ENCODE measurements at places on chromosomes 4 and X. TPM values are rescaled to one million over a fixed set of nuclear protein-coding genes. Genes with fewer than 3 reads are reported as not detected.

GRCh38 chr4:67776746-67777145 lies 22.6 kb upstream of the GNRHR start:
- no peaks in the 10 kb centered on the region for H3K36me3 ChIP-seq
- no peak overlapping the region for H3K27ac ChIP-seq
- DNase-seq = no peak
- no peaks in the 10 kb centered on the region for H3K4me1 ChIP-seq

- H3K36me3 ChIP-seq = no peaks in the 10 kb centered on the region
- no peak overlapping the region for H3K27ac ChIP-seq
These were observed 99.6 kb upstream of the SORBS2 start for GRCh38 chr4:185911556-185912064.

GRCh38 chrX:11672213-11672612 lies 6.5 kb upstream of the ARHGAP6 start:
- H3K36me3 ChIP-seq = no peaks in the 10 kb centered on the region
- DNase-seq = no peak
- H3K4me1 ChIP-seq = no peaks in the 10 kb centered on the region
- H3K27me3 ChIP-seq = no peaks in the 10 kb centered on the region
- no peak overlapping the region for H3K4me3 ChIP-seq

- H3K27ac ChIP-seq = no peak overlapping the region
- no peak for DNase-seq
These were observed 666.3 kb upstream of the GRIA3 start for GRCh38 chrX:122517786-122518185.

DNA sequence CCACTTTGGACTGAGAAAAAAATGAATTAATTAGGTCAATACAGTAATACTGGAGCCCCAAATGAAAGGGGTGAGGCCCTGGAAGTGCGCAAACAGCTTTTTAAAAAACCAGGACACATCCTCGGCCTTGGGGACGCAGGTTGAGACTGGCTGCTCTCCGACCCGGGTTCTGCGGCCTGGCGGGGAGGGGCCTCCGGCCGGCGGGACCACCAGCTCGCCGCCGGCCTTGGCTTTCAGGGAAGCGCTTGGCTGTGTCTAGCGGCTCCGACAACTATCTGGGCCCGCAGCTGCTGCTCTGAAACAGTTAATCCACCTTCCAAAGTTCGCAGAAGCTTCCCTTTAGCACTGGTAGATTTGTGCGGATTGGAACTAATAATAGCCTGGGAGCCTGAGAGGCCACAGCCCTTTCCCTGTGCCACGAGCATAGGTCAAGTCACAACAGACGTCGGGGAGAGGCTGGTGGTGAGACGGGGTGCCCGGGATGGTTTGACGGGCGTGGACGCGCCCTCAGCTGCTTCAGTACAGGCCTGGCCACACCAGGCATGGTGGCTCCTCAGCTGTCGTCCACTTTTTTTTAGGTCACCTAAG lies 1.1 kb upstream of the SEL1L3 start:
- H3K27me3 ChIP-seq = no peaks in the 10 kb centered on the region
- no peaks in the 10 kb centered on the region for H3K36me3 ChIP-seq
- H3K4me3 ChIP-seq = peak overlapping the region; percentile 56
- H3K4me1 ChIP-seq = no peaks in the 10 kb centered on the region
- no peak for DNase-seq

GRCh38 chr4:41280010-41280409 lies 23.3 kb downstream of the UCHL1 start:
- no peak overlapping the region for H3K4me3 ChIP-seq
- no peaks in the 10 kb centered on the region for H3K27me3 ChIP-seq
- H3K4me1 ChIP-seq = peaks cover 4% of the 10 kb centered on the region
- no peak overlapping the region for H3K27ac ChIP-seq

DNA sequence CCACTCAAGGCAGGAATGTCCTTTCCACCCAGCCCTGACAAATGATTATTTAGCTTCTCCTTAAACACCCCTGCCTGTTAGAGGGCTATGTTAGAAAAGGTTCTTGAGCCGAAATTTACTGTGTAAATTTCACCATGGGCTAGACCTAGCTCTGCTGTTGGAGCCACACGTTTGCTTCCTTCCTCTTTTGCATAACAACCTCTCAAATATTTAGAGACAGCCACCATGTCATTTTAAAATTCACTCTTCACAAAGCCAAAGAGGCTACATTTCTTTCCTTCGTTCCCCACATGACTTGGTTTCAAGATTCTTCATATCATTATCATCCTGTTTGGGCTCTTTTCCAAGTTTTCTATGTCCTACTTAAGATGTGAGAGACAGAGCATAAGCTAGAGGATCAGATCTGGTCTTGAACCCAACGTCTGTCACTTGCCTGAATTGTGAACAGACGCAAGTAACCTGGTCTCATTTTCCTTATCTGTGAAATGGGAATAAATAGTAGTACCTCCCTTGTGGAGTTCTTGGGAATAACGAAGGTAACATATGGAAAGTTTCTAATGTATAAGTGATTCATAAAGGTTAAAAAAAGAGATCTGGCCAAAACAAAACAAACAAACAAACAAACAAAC lies 6.7 kb downstream of the DOCK11 start:
- H3K4me1 ChIP-seq = no peaks in the 10 kb centered on the region
- H3K27ac ChIP-seq = no peak overlapping the region
- no peaks in the 10 kb centered on the region for H3K27me3 ChIP-seq
- no peak overlapping the region for H3K4me3 ChIP-seq
- DNase-seq = no peak
- H3K36me3 ChIP-seq = no peaks in the 10 kb centered on the region

- H3K4me3 ChIP-seq = no peak overlapping the region
- DNase-seq = no peak
- no peaks in the 10 kb centered on the region for H3K4me1 ChIP-seq
- H3K27ac ChIP-seq = no peak overlapping the region
- H3K27me3 ChIP-seq = no peaks in the 10 kb centered on the region
These were observed 76.3 kb downstream of the SOWAHB start for GRCh38 chr4:76821641-76822040.

DNA sequence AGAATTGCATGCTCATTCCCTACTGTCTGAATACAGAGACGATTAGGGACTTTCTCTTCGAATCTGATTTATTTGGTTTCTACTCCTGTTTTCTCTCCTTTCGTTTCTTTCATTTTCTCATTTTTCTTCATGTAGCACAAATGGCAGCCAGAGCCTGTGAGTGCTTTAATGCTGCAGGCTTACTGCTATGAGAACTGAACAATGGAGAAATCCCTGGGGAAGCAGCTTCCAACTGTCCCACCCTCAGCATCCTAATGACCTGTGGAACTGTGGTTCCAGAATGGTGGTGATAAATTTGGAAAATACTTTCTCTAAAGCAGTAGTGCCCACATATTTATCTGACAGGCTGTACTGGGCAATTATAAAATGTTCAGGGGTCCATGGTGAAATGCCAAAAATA lies 930.4 kb downstream of the DMD start:
- H3K27me3 ChIP-seq = no peaks in the 10 kb centered on the region

- H3K4me3 ChIP-seq = no peak overlapping the region
- no peak overlapping the region for H3K27ac ChIP-seq
- no peaks in the 10 kb centered on the region for H3K4me1 ChIP-seq
- H3K36me3 ChIP-seq = no peaks in the 10 kb centered on the region
- DNase-seq = no peak
These were observed 558.3 kb upstream of the GRIA3 start for GRCh38 chrX:122625821-122626220.

GRCh38 chr4:167918077-167918476 lies 174.3 kb upstream of the ANXA10 start:
- H3K27ac ChIP-seq = no peak overlapping the region
- DNase-seq = no peak
- no peaks in the 10 kb centered on the region for H3K4me1 ChIP-seq
- H3K36me3 ChIP-seq = no peaks in the 10 kb centered on the region
- no peaks in the 10 kb centered on the region for H3K27me3 ChIP-seq
- no peak overlapping the region for H3K4me3 ChIP-seq

DNA sequence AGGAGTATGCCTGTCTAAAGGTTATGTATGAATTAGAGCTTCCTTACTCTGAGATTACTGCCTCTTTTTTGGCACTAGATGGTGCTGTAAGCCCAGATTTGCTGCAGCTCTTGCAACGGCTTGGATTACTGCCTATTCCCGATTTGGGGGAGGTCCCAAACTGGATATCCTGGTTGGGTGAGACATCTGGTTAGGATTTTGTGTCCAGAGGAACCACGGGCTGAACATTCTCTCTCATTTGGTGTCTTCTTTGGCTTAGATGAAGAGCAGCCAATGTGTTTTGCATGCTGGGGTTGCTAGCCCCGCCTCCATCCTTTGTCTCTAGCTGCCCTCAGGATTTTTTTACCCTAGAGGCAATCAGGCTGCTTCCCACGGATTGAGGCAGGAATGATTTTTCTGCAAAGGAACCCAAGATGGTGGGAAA lies 31.9 kb downstream of the F8A1 start:
- no peak overlapping the region for H3K4me3 ChIP-seq
- no peaks in the 10 kb centered on the region for H3K4me1 ChIP-seq
- H3K36me3 ChIP-seq = no peaks in the 10 kb centered on the region
- no peaks in the 10 kb centered on the region for H3K27me3 ChIP-seq
- no peak overlapping the region for H3K27ac ChIP-seq

DNA sequence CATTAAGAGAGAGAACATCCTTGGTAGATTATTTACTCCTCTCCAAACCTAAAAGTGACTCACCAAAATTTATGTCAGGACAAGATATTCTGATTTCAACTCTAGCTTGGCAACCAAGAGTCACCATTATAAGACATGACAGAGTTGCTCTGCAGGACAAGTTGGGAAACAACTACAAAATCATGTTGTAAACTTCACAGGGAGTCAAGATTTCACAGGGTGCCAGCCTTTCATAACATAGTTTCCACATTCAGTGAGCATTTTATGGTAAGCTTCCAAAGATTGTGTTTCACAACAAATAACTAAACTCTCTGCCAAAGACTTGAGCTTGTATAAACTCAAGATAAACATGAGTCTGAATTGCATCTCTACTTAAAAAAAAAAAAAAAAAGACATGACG lies 121.0 kb upstream of the DIAPH2 start:
- no peaks in the 10 kb centered on the region for H3K36me3 ChIP-seq
- no peaks in the 10 kb centered on the region for H3K27me3 ChIP-seq
- no peak overlapping the region for H3K4me3 ChIP-seq
- H3K4me1 ChIP-seq = no peaks in the 10 kb centered on the region

GRCh38 chr4:26275281-26275680 lies 45.5 kb upstream of the RBPJ start:
- no peaks in the 10 kb centered on the region for H3K27me3 ChIP-seq
- DNase-seq = no peak
- H3K4me3 ChIP-seq = no peak overlapping the region
- no peak overlapping the region for H3K27ac ChIP-seq
- H3K4me1 ChIP-seq = no peaks in the 10 kb centered on the region

- no peak for DNase-seq
- H3K36me3 ChIP-seq = no peaks in the 10 kb centered on the region
- no peaks in the 10 kb centered on the region for H3K4me1 ChIP-seq
- H3K27ac ChIP-seq = no peak overlapping the region
These were observed 54.9 kb downstream of the SLC9A7 start for GRCh38 chrX:46703980-46704379.

GRCh38 chr4:73341454-73341853 lies 62.6 kb upstream of the ALB start:
- no peak overlapping the region for H3K4me3 ChIP-seq
- H3K36me3 ChIP-seq = no peaks in the 10 kb centered on the region
- no peaks in the 10 kb centered on the region for H3K27me3 ChIP-seq
- no peak overlapping the region for H3K27ac ChIP-seq
- peak; percentile 68 for DNase-seq

Gene P2RY4
- not detected for polyA plus RNA-seq

Gene PPP4R3C
- polyA plus RNA-seq = 1.2 TPM

Gene OPRPN
- polyA plus RNA-seq = 0.61 TPM

Gene ADAM29
- 100 TPM for polyA plus RNA-seq

Gene SPACA5
- polyA plus RNA-seq = 23.4 TPM

Gene ATXN3L
- polyA plus RNA-seq = 1.8 TPM

Gene CCNA2
- polyA plus RNA-seq = 10.2 TPM

Gene DGKQ
- 10.8 TPM for polyA plus RNA-seq
